Astrocyte of the cerebellum (primary cell): ENCODE measurements at places on chromosomes 2 and 18.
A peak's percentile ranks its signal among the peaks of the same experiment; 100 is the strongest.

DNA sequence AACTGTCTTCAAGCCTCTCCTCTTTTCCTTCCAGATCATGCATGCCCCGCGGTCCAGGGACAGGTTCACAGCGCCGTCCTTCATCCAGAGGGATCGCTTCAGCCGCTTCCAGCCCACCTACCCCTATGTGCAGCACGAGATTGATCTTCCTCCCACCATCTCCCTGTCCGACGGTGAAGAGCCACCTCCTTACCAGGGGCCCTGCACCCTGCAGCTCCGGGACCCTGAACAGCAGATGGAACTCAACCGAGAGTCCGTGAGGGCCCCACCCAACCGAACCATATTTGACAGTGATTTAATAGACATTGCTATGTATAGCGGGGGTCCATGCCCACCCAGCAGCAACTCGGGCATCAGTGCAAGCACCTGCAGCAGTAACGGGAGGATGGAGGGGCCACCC lies 81.3 kb downstream of the FAM210A start:
- DNase-seq = no peak

DNA sequence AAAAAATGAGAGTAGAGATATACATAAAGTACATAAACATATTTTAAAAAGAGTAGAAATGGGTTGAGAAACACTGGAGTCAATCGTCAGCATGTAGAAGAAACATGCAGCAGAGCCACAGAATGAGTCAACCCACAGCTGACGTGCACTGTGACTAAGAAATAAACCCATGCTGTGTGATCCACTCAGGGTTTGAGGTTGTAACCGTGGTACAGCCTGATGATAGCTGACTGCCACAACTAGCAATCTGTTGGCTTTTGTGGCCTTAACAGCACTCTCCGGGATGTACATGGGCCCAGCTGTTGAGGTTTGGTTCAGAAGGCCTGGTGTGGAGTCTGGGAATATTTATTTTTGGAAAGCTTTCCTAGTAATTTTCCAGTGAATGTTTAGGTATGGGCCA lies 554.4 kb upstream of the MEX3C start:
- DNase-seq = peak; percentile 75

GRCh38 chr2:42569116-42569711 lies 782 bp downstream of the MTA3 start:
- no peak for DNase-seq

- no peak for DNase-seq
These were observed 247.3 kb upstream of the SP5 start for GRCh38 chr2:170467568-170468422.

DNA sequence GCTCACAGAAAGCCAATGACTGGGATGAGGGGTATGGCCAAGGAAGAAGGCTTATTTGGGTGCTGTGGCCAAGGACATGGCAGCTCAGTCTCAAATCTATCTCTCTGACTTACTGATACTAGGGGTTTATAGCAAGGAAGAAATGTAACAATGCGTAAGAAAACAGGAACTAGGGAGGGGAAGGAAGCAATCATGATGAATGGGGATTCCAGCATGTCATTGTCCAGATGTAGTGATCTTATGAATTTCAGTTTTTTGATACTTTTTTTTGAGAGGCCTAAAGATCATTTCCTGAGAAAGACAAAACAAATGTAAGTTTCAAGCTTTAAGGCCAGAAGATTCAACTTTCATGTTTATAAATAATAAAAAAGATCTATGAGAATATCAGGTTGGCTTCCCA lies 298.6 kb upstream of the FAM98A start:
- DNase-seq = no peak
